ENCODE measurements at places on chromosomes 7 and 10.

DNA sequence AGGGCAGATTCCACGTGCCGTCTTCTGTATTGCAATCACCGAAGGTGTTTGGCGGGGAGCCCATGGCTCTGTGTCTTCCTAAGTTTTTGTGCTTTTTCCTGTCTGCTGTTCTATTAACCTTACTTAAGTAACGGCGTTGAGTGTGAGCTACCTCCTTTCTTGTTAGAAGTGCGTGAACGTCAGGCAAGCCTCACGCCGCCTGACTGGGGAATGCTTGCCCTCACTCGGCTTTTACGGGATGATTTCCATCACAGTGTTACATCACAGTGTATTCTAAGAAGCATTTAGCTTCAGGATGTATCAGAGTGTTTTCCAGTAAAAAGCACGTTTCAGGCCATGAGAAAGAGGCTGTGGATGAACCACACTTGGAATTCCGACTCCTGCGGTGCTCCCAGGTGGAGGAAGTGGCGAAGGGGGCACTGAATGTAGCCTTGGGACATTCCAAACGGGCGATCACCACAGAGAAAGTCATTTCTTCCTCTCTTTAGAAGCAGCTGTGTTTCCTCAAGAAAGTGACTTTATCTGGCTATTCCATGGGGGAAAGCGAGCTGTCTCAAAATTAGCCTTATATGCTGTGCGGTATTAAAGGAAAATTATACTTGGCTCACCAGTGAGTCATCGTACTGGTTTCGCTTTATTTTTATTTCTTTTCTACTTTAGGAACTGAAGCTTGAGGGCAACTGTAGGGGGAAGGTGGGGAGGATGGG lies 290.7 kb downstream of the KLF6 start:
- DNase-seq, result no peak

DNA sequence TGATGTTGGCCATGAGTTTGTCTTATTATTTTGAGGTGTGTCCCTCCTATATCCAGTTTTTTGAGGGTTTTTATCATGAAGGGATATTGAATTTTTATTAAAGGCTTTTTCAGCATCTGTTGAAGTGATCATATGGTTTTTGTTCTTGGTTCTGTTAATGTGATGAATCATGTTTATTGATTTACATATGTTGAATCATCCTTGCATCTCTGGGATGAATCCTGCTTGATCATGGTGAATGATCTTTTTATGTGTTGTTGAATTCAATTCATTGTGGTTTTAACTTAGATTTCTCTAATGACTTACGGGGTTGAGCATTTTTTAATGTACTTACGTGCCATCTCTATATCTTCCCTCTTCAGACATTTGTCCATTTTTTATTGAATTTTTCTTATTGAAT lies 22.9 kb downstream of the DLD start:
- DNase-seq, result no peak

GRCh38 chr10:95208702-95209391 lies 14.8 kb downstream of the ACSM6 start:
- DNase-seq, result no peak

DNA sequence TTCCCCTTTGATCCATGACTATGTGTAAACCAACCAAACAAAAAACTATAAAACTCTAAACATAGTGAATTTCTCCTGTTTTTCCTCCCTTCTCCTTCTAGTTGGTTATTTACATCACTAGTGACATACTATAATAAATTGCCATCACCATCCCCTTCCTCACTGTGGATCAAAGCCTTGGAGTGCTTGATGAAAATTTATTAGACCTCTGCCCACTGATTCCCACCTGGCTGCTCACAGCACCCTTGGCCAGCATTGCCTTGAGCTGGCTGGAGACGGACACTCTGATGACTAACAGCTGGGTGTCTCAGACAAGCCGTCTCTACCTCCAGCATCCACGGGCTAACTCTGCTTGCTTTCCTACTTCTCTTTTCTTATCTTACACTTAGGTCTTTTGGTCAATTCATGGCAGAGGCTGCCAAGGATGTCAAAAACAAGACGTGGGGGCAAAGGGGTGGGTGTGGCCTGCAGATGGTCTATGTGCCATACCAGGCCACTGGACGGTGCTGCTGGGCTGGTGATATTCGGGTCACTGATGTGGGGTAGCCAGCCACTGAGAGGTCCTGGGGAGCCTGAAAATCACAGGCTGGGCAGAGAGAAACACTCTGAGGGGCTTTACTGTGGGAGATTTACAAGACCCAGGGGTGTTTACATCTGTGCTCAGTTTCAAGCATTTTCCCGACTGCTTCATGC lies 207.8 kb downstream of the TAX1BP1 start:
- no peak for DNase-seq

GRCh38 chr10:86194684-86195083 lies 171.9 kb downstream of the GRID1 start:
- DNase-seq, result no peak

GRCh38 chr10:124649214-124649613 lies 95.0 kb downstream of the FAM53B start:
- no peak for DNase-seq

DNA sequence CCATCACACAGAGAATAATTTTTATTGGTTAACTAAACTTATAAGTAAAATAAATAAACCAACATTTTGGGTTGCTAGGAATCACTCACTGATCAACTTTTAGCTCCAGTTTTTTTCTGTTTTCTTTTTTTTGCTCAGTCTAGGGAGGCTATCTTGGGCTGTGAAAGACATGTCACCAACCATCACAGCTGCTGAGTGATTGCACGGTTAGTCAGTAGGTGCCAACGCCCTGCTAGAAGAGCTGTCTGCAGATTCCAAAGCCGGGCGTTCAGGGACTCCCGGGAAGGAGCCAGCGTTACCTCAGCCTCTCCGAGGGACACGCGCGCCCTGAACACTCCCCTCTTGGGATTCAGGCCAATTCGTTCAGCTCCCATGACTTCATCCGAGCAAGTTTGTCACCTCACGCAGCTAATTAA lies 604 bp upstream of the STAM start:
- no peak for DNase-seq

GRCh38 chr7:137147338-137147720 lies 196.2 kb downstream of the PTN start:
- no peak for DNase-seq

DNA sequence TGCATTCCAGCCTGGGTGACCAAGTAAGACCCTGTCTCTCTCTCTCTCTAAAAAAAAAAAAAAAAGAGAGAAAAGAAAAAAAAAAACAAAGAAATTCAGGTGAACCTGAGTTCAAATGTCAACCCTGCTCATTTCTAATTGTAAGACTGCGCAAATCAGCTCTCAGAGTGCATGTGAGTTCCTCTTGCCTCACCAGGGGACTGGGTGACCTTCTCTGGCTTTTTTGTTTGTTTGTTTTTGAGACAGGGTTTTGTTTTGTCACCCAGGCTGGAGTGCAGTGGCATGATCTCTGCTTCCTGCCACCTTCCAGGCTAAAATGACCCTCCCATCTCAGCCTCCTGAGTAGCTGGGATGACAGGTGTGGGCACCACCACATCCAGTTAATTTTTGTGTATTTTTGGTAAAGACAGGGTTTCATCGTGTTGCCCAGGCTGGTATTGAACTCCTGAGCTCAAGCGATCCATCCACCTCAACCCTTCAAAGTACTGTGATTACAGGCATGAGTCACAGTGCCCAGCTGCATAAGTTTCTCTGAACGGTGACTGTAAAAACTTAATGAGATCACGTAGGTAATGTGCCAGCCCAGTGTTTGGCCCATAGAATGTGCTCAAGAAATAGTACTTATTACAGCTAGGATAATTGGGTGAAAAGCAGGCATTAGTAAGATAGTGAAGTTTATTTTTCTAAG lies 45.3 kb upstream of the BAMBI start:
- DNase-seq, result no peak

DNA sequence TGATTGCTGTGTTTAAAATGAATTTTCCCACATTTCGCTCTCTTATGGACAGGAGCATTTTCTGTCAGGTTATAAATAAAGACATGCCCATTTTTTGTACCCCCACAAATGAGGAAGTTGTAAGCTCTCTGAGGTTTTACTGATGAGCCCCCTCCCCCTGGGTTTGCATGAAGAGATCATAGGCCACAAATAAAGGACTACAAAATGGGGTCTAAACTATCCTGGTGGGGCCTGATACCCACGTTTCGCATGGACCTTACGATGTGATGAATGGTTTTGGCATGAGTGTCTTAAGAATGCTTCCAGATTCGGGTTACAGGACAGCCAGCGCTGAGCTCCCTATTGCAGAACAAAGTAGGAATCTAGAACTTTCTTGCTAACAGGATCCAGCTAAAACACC lies 5.8 kb downstream of the IKZF1 start:
- DNase-seq, result no peak

DNA sequence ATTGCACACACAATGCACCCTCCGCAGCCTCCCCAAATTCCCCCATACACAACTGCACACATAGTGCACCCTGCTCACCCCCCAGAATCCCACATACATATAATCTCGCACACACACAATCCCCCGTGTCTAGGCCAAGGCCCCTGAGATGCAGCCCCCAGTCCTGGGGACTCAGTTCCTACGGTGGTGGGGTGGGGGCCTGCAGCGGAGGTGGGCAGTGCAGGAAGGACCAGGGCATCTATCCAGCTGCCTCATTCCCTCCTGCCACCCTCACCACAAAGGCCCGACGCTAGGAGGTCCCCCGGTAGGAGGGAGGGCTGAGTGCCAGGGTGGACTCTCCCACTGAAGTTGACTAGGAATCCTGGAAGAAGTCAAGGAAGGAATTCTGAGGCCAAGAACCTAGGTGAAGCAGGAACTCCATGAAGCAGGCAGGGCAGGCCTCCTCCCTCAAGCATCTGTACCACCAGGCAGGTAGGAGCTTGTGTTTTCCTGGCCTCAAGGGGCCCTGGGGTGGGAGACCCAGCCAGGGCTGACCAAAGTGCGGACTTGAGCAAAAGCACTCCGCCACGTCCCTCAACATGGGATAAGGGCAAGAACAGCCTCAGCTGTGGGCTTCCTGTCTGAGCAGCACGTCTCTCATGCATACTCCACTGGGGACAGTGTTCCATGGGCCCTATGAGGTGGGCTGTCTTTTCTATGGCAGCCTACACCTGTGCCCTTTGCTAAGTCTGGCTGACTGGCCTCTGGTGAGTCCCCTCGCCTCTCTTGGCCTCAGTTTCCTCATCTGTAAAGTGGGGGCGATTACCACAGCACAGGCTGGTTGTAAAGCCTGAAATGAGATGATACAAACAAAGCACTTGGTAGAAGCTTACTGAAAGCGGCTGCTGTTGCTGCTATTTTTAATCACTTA lies 145.7 kb downstream of the MAPK8 start:
- no peak for DNase-seq

- DNase-seq, result no peak
These were observed 131.0 kb upstream of the ZNF804B start for GRCh38 chr7:88628363-88629085.

DNA sequence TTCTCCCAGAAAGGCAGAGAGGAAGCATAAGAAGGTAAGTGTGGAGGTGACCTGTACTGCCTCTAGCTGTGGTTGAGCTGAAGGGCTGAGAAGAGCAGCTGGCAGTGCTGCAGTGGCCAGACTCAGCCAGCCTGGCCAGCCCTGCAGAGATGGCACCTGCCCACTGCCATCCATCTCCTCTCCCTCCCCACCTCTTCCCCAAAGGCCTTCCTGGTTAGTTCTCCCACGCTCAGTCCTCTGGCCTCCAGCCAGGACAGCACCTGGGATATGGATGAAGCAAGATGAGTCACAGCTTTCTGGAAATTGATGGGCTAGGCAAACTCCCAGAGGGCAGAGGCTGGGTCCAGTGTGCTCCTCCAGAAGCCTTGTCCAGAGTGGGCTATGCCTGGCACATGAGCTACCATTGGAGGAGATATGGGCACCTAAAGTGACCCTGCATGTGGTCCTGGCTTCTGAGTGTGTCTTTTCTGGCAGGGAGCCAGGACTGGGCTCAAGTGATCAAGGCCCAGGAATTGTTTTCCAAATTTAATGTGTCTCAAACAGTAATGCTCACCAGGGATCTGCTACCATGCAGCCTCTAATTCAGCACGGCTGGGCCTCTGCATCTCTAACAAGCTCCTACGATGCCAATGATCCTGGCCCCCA lies 81.0 kb upstream of the CACUL1 start:
- DNase-seq, result no peak

DNA sequence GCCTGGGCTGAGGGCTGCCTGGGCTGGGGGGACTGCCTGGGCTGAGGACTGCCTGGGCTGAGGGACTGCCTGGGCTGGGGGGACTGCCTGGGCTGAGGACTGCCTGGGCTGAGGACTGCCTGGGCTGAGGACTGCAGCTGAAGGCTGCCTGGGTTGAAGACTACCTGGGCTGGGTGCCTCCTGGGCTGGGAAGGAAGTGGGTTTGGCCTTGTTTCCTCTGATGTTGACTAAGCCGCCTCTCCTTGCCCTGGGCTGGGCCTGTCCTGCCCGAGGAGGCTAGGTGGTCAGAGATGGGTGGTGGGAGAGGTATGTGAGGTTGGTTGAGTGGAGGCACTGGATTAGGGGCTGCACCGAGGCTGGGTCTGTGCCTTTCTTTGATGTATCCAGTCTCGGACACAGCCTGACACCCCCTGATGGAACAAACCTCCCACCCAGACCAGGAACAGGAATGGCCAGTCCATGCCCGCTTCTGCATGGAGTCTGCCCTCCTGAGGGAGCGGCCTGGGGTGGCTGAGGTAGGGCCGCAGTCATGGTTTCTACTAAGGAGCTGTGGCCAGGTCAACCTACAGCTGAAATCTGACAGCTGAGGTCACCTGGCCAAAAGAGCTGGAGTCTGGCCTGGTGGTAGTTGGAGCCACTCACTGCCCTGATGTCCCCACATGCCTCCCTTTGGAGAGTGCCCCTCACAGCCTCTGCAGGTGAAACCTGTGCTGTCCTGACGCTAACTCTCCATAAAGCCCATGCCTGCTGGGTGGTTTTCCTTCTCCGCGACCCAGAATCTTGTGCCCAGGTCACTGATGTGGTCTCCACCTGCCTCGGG lies 22.3 kb downstream of the SCART1 start:
- no peak for DNase-seq

DNA sequence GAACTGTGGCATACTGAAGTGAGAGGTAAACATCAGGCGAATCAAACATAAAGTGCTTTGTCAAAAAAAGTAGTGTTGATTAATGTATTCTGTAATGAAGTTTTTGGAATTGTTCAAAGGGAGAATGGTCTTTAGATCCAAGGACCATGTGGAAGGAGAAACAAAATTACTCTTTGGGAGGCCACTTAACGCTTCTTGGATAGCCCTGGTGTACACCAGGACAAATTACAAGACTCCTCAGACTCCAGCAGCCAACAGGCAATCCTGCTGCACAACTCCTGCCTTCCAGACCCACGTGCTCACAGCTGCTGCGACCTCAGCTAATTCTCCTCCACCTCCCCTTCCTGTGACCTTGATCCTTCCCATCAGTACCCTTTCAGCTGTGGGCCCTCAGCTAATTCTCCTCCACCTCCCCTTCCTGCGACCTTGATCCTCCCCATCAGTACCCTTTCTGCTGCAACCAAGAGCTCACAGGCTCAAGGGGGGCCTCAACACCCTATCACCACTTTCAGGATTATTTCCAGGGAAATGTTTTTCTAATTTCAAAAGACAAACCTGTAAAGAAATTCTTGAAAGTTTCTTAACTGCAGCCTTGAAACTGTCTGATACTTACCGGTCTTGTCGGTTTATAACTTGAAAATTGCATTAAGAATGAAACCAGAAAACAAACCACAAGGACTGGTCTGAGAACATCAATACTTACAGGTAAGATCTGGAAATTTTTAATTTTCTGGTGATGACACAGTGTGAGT lies 29.7 kb upstream of the DDC start:
- DNase-seq, result no peak
